ENCODE measurements at places on chromosomes 11 and 22. TPM values are rescaled to one million over a fixed set of nuclear protein-coding genes. Genes with fewer than 3 reads are reported as not detected.

SLC25A18 gene
- total RNA-seq = not detected

UCP3 gene
- total RNA-seq = 0.12 TPM

POU2AF1 gene
- not detected for total RNA-seq

CNGA4 gene
- under 0.01 TPM for total RNA-seq

RAB39A gene
- not detected for total RNA-seq

P2RY2 gene
- not detected for total RNA-seq

Measured in smooth muscle cell of the coronary artery (primary cell).